ENCODE measurements at places on chromosomes 1 and 21. TPM values are rescaled to one million over a fixed set of nuclear protein-coding genes. Genes with fewer than 3 reads are reported as not detected.

Gene KIAA0040
- total RNA-seq: 23.0 TPM

GRCh38 chr1:4227986-4228385, 327.9 kb upstream of the C1orf174 start:
- no peak for DNase-seq

Gene CELA3A
- not detected for total RNA-seq

- DNase-seq: no peak
Measured at GRCh38 chr1:248288391-248288790, 10.6 kb upstream of the OR2T33 start.

DNA sequence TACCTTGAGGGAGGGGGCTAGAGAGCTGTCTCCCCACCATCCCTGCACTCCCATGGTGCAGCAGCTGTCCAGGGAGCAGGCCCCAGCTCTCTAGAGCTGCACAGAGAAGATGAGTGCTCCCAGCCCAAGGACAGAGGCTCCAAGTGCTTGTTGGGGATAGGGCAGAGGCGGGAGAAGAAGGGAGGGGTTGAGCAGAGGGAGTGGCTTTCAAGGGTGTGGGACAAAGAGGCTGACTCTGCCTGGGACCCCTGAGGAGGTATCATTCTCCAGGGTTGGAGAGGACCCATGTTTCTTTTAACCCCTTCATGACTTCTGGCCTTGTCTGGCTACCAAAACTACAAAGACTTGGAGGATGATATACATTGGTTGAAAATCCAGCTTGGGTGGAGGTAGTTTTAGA, 14.6 kb downstream of the FOXD2 start:
- DNase-seq: no peak

DNA sequence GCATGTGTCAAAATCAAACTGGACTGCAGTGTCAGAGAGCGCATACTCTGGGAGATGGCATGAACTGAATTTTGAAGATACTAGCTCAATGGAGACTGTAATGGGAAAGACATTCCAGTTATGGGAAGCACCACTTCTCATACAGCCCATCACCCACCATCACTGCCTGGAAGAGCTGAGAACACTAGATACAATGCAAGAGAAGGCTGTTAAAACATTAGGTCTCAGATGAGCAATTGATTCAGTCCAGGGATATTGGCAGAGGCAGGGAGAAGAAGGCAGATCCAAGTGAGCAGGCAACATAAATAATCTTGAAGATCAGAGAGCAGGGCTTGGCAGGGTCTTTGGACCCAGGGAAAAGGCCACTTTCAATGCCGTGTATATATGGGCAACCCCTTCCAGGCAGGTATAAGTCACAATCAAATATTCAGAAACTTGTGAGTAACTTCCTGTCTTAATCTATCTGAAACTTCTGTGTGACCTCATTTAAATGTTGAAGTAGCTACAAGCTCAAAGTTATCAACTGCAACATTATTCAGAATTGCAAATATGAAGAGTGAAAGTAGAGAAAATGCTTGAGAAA, 290.3 kb upstream of the SGIP1 start:
- DNase-seq: no peak

DNA sequence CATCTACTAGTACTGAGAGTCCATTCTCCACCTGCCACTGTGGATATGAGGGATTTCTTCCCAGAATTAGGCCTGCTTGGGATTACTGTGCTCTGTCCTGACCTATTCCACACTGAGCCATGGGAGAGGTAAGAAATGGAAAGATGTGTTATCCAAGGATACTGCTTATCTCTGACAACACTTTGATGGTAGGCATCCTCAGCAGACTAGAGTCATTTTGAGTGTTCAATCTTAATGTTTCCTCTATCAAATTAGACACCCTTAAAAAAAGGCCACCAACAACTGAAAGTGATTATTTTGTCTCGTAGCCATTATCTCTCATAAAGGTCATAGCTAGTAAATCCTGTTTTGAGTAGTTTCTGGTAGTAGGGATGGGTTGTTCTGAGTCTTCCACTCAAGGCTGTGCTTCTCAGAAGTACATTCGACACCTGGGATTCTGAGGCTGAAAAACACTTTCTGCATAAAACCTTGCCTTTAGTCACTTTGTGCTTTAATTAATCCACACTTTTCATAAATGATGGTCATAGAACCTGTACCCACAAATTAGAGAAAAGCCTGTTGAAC, 8.8 kb downstream of the ATPAF1 start:
- no peak for DNase-seq

Gene TBX19
- 0.91 TPM for total RNA-seq

DNA sequence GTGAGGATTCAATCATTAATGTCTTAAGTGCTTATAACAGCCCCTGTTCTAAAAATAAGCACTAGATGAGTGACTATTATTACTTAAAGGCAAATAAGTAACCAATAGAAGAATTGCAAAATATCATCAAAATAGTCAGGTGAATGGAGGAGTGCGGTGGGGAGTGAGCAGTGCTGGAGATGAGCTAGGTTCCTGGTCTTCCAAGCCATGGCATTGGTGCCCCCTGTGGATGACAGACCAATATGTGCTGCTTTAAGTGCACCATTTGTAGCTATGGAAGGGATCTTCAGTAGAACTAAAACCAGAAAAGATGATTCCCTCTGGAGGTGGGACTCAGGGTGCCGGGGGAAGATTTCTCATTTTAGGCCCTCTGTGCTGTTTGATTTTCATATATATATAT, 46.1 kb upstream of the SLC30A1 start:
- DNase-seq: no peak

- DNase-seq: no peak
Measured at GRCh38 chr1:26858160-26858559, 4.8 kb upstream of the SFN start.

DNA sequence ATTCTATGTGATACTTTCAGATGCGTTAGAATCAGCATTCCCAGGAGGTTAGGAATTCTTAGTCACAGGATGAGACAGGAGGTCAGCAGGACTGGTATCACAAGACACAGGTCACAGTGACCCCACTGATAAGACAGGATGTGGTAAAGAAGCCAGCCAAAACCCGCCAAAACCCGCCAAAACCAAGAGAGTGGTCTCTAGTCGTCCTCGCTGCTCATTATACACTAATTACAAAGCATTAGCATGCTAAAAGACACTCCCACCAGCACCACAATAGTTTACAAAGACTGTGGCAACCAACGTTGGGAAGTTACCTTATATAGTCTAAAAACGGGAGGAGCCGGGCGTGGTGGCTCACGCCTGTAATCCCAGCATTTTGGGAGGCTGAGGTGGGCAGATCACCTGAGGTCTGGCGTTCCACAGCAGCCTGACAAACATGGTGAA, 13.9 kb upstream of the ACTA1 start:
- no peak for DNase-seq

Gene EFHD2
- 95.8 TPM for total RNA-seq

DNA sequence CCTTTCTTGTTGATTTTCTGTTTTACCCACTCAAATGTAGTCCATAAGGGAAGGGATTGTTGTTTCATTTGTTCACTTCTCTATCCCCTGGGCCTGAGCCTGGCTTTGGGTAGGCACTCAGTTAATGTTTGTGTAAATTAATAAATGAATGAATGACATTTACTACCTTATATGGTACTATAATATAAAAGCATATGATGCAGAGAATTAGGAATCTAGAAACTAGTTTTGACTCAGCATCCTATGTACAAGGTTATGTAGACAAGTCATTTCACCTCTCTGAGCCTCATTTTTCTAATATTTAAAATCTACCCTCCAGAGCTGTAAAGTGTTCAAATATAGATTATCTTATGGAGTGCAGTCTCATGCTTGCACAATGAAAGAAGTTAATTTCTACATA, 68.9 kb upstream of the S1PR1 start:
- no peak for DNase-seq
